ENCODE measurements at places on chromosomes 4 and X.

GRCh38 chr4:47525154-47525819, 40.2 kb downstream of the ATP10D start:
- DNase-seq, result no peak

DNA sequence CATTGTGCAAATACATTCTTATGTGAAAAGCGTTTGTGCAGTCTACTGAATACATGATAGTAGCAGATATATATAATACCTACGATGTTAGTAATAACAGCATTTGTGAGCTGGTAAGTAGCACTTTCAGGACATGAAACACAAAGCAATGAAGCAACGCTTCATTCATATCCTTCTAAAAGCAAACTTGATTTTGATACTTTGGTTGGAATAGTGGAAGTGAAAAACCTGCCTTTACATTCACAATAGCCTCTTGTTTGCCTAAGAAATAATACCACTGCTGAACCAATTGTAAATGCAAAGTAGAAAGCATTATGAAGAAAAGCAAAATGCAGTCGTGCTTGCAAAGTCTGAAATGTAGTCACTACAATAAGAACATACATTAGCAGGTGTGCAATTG, 926.3 kb downstream of the FSTL5 start:
- DNase-seq, result no peak

DNA sequence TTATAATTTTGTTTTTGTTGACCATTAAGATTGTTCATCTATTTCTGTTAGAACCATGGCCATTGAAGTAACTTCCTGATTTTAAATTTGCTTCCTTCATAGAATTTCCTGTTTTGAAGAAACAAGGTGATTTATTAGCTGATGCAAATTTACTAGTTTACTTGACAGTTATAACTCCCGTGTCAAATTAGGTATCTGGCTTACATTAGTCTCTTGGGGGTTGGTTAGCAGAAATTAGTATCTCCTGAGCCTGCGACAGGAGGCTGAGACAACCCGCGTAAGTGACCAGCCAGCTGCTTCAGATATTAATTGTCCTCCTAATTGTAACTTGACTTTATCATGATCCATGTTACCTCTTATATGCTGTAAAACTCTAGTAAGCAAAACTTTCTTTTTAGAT, 154.3 kb downstream of the CFAP299 start:
- DNase-seq, result no peak

DNA sequence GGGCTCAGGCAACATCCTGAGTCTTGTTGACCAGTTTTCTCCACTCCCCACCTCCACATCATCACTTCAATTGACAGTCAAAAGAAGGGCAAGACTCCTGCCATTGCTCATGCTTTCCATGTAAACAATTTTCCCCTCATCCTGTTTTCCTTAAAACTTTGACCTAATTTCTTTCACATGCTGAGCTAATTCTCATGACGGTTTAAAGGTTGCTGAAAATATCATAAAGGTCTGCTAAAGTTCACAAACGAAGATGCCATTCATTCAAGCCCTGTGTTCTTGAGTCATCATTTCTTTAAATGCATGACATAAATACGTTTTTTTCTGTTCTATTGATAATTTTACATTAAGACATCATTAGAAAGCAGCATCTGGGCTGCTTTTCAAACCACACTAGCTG, 353.9 kb downstream of the NKX6-1 start:
- DNase-seq, result no peak

DNA sequence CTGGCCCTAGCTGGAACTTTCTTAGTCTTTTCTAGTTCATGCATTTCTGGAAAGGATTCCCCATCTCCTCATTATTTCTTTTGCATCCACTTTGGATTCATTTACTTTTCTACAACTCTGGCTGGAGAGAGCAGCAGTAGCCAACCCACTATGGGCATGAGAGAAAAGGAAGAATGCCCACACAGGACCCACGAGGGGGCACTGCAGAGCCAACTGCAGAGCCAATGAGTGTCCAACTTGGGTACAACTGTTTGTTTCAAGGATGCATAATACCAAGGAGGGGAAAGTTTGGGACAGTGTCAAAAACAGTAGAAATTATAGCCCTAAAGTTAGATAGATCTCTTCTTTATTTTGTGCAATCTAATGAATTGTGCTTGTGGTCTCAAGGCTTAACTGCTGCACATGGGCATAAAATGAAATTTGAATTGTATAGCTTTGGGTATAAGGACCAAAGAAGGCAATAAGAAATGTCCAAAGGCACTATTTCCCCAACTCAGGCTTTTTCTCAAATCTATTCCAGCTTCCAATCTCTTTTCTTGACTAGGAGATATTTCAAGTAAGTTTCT, 230.6 kb downstream of the NSUN7 start:
- DNase-seq, result peak; percentile 40

DNA sequence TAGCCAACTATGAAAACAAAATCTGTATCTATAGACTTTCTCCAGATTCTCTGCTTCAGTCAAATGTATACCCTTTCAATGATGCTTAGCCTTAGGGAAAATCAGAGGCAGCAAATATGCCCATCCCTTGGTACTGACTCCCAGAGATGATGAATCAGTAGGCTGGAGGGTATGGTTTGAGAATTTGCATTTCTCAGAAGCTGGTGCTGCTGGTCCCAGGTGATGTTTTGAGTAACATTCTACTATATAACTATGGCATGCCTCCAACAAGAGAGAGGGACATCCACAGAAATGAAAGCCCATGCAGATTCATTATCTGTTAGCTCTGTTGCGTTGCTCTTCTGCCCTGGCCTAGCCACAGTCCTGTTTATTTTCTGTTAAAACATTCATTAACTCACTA, 13.6 kb downstream of the TNIP3 start:
- DNase-seq, result no peak

GRCh38 chrX:22021751-22022324, 10.3 kb upstream of the PHEX start:
- DNase-seq, result no peak

DNA sequence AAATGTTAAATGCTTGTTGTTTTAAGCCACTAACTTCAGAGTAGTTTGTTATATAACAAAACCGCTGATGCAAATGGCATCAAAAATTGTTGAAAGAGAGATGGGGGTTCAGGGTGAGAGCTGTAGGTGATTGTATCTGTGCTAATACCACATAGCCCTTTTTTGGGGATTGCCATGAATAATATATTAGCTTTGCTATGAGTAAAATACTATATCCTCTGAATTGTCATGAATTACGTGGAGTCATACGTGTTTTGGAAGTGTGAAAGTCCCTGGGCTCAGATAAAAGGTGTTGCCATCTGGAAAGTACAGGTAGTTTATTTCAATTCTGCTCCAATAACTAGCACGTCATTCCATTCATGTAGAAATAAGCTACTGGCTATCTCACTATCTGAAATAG, 30.6 kb downstream of the DYNLT3 start:
- no peak for DNase-seq

GRCh38 chr4:81786766-81787165, 315.1 kb upstream of the RASGEF1B start:
- DNase-seq, result no peak

- DNase-seq, result no peak
These were observed 29.4 kb upstream of the TTC29 start for GRCh38 chr4:146975036-146975435.

DNA sequence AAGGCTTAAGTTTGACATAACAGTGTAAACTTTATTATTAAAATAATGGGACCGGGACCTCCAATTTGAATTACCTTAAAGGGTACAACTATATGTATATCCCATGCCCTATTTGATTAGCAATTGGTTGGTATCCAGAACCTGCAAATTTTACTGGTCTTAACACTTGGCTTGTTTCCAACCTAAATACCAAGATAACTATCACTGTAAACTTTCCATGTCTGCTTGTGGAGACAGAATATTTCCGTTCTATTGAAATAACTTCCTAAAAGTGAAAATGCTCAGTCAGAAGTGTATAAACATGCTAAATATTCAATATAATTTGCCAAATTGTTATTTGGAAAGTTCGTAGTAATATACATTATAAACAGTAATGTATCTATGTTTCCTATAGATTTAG, 154.0 kb downstream of the TMEM47 start:
- no peak for DNase-seq

DNA sequence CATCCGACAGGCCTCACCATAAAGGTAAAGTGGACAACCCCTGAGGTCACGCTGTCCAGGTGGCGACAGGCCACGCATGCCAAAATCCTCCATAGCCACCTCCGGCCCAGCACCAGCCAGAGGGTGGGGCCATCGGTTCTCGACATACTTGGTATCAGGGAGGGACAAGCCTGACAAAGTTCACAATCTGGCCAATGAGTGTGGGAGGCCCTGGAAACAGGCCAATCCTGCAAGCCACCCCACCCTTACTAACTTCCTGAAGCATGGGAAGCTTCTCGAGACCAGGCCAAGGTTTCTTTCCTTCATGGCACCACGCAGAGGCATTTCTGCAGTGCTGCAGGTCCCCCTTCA, 73.8 kb downstream of the MTMR1 start:
- peak; percentile 32 for DNase-seq

DNA sequence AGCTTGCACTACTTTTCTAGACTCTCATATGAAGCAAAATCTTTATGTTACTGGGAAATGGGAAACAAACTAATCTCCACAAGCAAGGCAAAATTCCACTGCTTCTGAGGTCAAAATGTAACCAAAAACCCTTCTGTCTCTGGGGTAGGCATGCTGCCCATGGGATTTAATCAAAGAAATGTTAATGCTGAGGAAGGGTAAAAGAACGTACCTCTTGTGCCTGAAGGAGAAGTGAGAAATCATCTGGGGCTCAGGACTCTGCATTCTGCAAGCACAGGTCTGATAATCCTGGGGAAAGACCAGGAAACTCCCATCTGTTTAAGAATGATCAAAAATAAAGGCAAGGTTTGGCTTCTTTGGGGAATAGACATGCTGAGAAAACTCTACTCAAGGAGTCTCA, 184.7 kb downstream of the GRID2 start:
- DNase-seq, result no peak

DNA sequence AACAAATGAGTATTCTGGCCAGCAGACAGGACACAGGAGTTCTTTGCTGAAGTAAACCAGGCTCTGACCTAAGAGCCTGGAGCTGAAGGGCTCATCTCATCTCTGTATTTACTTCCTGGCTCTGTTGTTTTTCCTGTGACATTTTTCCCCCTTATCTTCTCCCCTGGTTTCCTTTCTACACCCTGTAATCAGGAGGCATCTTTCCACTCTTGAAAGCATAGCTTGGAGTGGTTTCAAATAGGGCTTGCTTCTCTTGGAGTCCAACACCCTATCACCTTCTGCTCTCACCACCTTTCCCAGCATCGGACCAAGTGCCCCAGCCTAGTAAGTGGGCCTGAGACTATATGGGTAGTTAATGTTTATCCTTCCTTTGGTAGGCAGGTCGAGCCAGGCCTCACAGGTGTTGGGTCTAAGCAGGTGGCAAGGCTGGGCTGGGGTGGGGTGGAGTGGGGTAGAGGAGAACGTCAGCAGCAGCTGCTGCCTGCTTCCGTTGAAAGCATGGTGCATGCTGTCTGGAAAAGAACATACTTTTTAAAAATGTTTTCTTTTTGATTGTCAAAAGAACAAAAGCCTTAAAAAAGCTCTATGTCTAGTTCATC, 1.2 kb downstream of the DRP2 start:
- no peak for DNase-seq

DNA sequence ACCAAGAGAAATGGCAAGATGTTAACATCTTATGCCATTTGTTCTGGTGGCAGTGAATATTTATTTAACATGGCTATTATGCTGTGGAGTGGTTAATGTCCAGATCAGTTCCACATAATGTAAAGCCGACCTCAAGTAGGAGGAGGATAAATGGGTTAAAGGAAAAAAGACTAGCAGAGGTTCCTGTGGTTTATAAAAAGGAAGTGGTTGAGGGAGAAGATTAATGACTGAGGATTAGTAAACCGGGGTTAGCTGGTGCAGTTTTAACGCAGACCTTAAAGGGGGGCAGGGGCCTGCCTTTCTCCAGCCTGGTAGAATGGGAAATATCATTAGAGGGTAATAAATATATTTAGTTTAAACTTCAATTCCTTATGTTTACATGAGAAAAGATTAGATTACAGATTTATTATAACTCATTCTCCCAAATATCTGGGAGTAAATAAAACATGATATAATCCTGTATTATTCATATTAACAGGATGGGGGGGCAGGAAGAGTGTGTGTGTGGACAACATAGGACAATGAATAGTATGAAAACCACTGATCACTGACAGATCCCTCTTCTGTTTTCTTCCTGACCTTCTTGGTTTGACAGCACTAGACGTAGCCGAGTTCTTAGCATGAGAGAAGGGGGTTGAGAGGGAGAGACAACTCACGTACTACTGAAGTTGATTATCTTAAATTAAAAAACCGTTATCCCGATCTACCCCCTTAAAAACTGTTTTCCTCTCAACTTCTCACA, 124.1 kb upstream of the LIMCH1 start:
- DNase-seq, result peak; percentile 21

GRCh38 chr4:76377481-76377901, 43.5 kb downstream of the CCDC158 start:
- peak; percentile 40 for DNase-seq

GRCh38 chr4:13833171-13833804, 205.8 kb upstream of the BOD1L1 start:
- no peak for DNase-seq

DNA sequence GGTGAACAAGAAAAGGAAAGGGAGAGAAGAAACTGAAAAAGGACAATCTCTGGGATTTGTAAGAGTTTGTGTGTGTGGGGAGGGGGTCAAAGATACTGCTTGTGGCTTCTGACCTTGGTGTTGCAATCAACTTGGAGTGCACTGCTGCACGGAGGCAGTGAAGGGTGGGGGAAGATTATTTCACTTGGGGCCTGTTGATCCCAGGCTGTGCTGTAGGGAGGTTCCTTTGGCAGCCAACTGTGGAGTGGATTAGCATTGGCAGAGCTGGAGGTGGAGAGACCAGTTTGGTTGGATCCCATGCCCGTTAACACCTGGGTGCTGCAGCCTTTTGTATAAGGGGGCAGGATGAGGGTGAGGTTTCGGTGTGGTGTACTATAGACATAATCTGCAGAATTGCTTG, 38.2 kb downstream of the AFF1 start:
- DNase-seq, result peak; percentile 26

DNA sequence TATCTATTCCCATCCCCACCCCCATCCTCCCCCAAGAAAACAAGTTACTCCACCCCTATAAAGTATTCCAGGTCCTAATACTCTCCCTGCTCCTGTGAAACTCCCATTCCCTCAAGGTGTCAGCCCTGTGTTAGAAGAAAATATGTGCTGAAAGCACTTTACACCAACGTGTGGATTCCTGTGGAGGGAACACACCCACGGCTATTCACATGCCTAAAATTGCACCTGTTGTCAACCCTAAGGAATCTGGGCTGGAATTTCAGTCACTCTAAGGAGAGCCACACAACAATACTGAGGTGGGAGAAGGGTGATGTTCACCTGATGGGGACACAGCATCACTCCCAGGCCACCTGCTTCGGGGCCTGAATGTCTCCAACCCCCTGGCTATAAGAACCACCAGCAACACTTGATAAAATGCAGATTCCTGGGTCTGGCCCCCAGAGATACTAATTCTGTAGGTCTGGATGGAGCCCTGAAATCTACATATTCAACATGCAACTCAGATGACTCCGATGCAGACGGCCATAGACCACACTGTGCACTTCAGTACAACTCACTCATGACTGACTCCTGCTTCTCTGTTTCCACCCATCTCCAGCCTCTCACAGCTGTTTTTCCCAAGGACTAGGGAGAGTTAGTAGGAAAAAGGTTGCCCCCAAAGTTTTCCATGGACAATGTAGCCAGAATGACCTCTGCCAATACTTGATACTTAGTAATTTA, 15.8 kb downstream of the SCD5 start:
- DNase-seq, result no peak

Data from suppressor macrophage (primary cell).